ENCODE measurements at places on chromosomes 3 and 15.

DNA sequence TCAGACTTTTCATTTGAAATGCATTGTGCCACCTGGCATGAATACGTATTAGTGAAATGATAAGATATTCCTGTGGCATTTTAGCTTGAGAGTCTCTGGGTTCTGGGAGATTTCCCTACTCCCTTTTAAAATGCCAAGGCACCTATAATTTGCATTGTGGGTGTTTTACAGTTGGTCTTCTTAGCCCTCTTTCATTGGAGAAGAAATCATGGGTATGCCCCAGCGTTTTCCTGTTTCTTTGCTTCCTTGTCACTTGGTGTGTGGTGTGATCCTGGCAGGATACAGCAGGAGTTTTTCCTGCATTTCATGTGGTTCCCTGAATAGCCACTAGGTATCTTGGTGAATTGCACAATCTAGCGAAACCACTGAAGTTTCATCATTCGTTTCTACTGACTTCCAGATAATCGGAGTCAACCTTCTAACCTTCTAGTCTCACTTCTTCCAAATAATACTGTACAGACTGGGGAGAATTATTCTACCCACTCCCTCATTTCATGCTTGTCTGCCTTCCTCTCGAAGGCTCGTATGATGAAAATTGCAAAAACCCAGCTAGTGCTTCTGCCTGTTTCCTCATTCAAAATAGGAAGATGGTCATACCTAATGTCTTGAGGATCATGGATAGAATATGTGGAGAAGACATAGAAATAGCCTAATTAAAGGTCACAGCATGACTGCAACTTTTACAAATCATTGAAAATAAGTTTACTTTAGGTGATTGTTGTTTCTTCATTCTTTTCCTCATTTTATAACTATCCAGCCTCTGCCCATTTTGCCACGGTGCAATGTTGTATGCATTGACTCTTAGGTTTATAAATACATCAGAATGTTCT is 2.6 kb downstream of the BHLHE40 start:
- DNase-seq = no peak

GRCh38 chr3:15207836-15208504 is 1.9 kb downstream of the CAPN7 start:
- no peak for DNase-seq

GRCh38 chr3:13686367-13687160 is 137.6 kb downstream of the FBLN2 start:
- DNase-seq = no peak

DNA sequence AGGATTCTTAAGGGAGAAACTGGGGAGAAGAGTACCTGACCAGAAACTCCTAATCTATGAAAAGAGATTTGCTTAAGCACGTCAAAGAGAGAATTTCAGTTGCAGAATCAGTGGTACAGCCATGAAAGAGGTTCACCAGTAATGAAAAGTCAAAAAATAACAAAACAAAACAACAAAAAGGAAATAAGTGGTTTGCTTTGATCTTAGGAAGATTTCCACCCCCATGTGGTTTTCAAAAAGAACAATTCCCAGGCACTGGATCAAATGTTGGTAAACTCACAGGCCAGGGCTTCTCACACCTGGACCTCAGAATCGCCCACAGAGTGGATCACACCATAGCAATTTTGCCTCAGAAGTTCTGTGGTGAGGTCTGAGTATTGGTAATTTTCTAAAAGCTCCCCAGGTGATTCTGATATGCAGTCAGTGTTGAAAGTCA is 67.5 kb downstream of the TMEM39A start:
- no peak for DNase-seq

- no peak for DNase-seq
These were observed 16.6 kb downstream of the CAPN3 start for GRCh38 chr15:42375941-42376340.

All from nucleus accumbens (tissue), 56 donors.